ENCODE measurements at places on chromosomes 12 and 14.

GRCh38 chr14:46250113-46250703 lies 401.4 kb downstream of the RPL10L start:
- no peak for DNase-seq

GRCh38 chr12:118582863-118583262 lies 206.5 kb downstream of the SUDS3 start:
- no peak for DNase-seq

GRCh38 chr14:77284466-77284865 lies 13.5 kb upstream of the NGB start:
- no peak for DNase-seq

DNA sequence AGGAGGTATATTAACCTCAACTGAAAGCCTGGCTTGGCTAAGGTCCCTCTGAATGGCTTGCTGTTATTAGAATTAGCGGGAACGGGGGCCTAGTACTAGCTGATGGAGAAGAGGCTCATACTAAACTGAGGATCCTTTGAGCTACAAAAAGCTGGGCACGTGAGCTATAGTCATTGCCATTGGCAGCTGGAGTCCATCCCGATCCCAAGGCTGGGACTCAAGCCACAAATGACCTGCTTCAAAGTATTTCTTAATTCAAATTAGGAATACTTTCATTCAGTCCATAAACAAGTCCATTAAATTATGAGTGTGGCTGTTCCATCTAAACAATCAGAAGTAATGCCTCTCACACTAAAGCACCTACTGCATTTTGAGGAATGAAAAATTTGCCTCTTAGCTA lies 114.5 kb downstream of the DACT1 start:
- no peak for DNase-seq

DNA sequence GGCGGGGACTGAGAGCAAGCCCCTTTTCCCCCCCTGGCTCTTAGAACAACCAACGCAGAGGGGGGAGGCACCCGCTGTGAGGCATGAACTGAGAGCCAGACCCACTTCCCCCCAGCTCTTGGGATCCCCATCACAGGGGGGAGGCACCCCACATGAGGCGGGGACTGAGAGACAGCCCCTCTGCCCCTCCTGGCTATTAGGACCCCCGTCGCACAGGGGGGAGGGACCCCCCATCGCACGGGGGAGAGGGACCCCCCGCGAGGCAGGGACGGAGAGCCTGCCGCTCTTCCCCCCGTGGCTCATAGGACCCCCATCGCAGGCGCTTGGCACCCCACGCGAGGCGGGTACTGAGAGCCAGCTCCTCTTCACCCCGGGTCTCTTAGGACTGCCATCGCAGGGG lies 195.8 kb upstream of the PZP start:
- no peak for DNase-seq

DNA sequence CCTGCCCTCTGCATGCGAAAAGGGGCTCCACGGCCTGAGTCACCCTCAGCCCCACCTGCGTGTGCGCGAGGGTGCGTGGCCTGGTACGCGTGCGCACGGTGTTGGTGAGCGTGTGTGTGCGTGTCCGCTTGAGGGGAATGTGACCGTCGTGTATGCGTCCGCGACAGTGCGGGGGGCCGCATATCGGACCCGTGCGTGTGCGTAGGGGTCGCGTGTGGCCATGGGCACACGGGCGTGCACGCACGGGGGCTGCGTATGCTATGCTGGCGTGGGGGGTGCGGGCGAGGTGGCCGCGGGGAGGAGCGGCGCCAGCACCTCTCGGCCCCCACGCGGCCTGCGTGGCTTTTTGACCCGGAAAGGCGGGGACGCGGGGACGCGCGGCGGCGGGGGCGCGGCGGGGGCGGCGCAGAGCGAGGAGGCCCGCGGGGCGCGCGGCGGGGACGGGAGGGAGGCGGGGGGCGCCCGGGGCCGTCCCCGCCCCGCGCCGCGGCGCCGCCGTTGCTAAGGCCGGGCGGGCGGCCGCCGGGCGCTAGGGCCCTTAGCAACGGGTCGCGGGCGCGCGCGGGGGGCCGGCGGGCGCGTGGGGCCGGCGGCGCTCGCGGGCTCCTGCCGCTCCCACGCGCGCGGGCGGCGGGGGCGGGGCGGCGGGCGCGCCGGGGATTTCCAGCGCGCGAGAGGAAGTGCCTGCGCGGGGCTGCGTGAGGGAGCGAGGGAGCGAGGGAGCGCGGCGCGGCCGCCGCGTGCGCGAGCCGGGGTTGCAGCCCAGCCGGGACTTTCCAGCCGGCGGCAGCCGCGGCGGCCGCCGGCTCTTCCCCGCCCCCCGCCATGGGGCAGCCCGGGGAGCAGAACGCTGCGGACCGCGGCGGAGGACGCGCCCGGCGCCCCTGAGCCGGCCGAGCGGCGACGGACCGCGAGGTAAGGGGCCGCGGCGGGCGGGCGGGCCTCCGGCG lies at the start of gene TRAF3:
Gene TRAF3 (plus strand): TSS at position 689 of the 950 bp plus-strand sequence. CDS start 92,753 bp downstream, outside the sequence.
- DNase-seq, result peak; percentile 85

DNA sequence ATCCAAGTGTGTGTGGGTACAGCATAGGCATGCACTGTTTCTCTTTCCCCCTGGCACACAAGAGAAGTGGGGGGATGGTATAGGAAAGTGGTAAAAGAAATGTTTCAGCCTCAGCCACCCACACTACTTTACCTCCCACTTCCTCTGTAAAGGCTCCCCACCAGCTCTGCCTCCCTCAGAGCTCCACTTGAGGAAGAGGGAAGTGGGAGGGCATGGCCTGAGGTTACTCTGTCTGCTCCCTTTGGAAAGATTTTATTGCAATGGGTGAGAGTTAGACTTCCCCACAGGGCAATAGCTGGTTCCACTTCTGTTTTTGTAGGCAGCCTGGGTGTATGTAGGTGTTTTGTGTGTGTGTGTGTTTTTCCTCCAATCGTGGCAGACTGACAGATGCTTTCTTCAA lies 145.3 kb downstream of the SSPN start:
- DNase-seq, result no peak

DNA sequence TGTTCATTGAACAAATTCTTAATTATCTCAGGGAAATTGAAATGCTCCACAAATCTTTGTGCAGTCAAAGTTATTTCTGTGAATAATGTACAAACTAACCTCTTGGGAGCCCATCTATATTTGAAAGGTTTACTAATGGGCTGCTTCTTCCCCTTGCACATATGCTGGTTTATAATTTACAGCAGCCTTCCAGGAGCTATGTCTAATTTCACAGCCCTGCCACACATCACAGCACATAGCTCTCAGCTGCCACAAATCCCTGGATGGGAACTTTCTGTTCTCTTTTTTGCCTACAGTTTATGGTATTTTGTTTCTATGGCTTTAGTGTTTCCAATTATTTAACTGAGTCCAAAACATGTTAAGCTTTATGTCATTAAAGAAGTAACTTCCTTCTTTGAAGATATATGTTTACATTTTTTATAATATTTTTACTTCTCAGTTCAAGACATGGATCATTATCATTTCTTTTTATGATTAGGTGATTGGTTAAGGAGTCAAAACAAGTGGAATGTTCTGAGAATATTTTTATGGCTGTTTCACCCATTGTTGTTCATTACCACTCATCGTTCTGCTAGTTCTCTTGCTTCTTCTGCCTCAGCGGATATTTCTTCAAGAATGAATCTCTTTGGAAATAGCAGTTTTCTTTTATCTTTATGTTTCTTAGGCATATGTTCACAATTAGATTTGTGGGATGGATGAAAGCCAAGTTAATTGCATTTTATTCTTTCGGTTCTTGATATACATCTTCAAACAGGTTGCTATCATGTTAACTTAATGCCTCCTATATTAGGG lies 475.6 kb upstream of the MIS18BP1 start:
- no peak for DNase-seq

DNA sequence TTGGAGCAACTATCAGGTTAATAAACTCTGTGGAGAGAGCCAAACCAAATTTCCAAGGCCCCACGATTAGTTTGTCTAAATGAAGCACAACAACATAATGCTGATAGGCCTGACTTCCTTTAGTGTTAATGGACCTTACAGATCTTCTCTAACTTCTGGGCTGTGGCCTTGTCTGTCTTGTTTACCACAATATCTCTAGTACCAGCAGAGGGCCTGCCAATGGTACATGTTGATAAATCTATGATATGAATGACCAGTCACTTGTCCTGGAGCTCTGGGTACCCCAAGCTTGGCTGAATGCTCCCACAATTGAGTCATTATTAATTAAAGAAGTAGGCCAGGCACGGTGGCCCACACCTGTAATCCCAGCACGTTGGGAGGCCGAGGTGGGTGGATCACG lies 78.9 kb upstream of the CISTR start:
- no peak for DNase-seq
